HCEC 1CT (cell line): ENCODE measurements at places on chromosomes 6 and 20.
A peak's percentile ranks its signal among the peaks of the same experiment; 100 is the strongest.

- no peak for DNase-seq
These were observed 72.8 kb upstream of the SPTLC3 start for GRCh38 chr20:12936020-12936419.

- no peak for DNase-seq
These were observed 53.6 kb downstream of the CDH26 start for GRCh38 chr20:60011512-60012507.

- DNase-seq, result no peak
These were observed 57.4 kb upstream of the EMILIN3 start for GRCh38 chr20:41424011-41424410.

DNA sequence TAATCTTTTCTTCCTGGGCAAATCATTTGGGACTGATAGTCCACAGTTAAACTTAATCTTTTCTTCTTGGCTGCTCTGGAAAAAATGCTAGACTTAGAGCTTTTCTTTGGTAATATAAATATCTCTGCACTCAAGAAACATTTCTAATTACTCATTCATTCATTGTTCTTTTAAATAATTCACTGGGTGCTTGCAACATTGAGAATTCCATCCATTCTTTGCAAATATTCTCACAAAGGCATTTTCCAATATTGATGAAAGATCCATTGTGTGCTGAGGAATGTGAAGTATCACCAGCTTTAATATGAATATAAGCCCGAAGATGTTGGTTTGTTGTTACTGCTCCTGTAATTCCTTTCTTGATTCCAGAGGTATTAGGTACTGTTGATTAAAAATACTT, 38.4 kb downstream of the AKAP7 start:
- DNase-seq, result peak; percentile 13
